ENCODE measurements at places on chromosomes 1 and 21.

GRCh38 chr1:213976665-213977485 lies 10.9 kb upstream of the PROX1 start:
- no peak for DNase-seq

- DNase-seq, result no peak
These were observed 7.8 kb downstream of the SLC41A1 start for GRCh38 chr1:205805082-205805711.

DNA sequence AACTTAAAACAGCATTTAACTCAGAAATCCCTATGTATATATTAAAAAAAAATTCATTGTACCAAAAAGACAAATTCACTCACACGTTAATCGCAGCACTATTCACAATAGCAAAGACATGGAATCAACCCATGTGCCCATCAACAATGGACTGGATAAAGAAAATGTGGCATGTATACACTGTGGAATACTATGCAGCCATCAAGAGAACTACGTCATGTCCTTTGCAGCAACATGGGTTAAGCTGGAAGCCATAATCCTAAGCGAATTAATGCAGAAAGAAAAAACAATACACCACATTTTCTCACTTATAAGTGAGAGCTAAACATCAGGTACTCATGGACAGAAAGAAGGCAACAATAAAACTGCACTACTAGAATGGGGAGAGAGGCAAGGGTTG lies 99.4 kb downstream of the FAF1 start:
- no peak for DNase-seq

- peak; percentile 6 for DNase-seq
These were observed 2.1 kb upstream of the CAPN8 start for GRCh38 chr1:223667484-223668182.

GRCh38 chr1:186421446-186421845 lies 39.5 kb downstream of the PDC start:
- DNase-seq, result no peak

GRCh38 chr1:76861149-76861548 lies 6.1 kb upstream of the ST6GALNAC5 start:
- no peak for DNase-seq

GRCh38 chr1:97209381-97209957 lies 487.9 kb downstream of the PTBP2 start:
- no peak for DNase-seq

DNA sequence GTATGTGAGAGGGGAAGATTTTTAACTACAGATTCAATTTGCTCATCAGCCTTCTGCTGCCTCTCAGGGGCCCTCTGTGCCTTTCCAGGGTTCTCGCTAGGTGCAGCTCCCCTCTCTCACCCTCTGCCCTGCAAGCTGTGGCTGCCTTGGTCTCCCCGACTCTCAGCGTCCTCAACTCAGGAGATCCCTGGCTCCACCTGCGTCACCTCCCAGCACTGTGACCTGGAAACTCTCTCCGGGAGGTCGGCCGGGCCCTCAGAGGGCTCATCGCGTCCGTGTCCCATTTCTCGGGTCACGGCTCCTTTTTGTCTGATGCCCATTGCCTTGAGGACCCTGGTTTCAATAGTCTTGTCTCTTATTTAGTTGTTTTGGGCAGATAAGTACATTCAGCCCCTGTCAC lies 63.5 kb upstream of the ADARB1 start:
- no peak for DNase-seq

GRCh38 chr1:56430141-56430839 lies 149.1 kb downstream of the PLPP3 start:
- no peak for DNase-seq

DNA sequence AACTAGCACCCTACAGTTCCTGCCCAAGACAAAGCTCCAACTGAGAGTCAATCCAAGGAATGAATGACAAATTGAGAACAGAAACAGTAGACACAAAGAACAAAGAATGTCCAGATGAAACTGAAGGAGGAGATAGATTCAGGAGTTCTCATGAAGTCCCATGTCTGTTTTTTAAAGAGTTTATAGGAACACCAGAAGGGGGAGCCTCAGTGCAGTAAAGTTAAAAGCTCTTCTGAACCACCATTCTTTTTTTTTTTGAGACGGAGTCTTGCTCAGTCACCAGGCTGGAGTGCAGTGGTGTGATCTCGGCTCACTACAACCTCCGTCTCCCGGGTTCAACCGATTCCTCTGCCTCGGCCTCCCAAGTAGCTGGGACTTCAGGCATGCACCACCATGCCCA lies 323.6 kb downstream of the MRPL39 start:
- peak; percentile 2 for DNase-seq

DNA sequence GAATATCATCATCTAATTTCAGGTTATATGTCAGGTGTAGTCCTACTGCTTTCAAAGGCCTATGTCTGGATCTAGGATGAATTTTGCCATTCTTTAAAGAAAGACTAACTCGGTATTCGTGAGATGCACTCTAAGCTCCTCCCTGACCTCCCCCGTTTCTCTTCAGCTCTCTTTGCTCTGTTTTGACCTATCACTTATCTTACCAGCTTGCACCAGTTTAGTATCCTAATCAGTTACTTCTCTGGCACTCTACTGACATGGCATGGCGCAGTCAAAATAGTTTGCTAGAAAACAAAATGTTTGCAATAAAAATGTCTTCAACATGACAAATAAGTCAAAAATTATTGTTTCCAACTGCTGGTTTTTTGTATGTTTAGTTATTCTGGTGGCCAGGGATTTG lies 8.4 kb upstream of the SLC16A1 start:
- no peak for DNase-seq

DNA sequence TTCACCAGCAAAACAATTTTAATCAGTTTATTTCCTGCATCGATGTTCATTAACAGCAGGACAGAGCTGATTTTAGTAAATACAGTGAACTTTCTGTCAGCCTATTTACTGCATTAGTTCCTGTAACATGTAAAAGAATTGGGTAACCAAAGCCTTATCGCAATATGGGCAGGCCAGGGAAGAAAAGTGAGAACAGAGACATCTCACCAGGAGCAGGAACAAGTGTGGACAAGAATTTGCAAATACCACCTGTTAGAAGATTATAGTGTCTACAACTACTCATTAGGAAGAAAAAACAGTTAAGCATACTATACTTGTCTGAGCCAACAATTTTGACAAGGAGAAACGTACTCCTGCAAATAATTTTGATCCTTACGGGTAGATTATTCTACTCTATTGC lies 1293.9 kb downstream of the PLA2G4A start:
- no peak for DNase-seq

- no peak for DNase-seq
These were observed 25.5 kb downstream of the CDC14A start for GRCh38 chr1:100377590-100378361.

GRCh38 chr1:245654460-245655050 lies 499.8 kb downstream of the KIF26B start:
- no peak for DNase-seq

DNA sequence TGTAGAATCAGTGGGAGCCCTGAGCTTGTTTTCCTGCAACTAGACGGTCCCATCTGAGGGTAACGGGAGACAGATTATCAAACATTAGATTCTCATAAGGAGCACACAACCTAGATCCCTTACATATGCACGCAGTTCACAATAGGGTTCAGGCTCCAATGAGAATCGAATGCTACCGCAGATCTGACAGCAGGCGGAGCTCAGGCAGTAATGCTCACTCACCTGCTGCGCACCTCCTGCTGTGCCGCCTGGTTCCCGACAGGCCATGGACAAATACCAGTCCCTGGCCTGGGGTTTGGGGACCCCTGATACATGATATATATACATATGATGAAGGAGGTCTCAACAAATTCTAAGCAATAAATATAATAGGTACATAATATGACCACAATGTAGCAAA lies 19.7 kb upstream of the SMIM12 start:
- no peak for DNase-seq

- DNase-seq, result no peak
These were observed 47.1 kb downstream of the CACHD1 start for GRCh38 chr1:64516803-64517568.

GRCh38 chr1:82819234-82819633 lies 1018.5 kb downstream of the ADGRL2 start:
- DNase-seq, result no peak

- no peak for DNase-seq
These were observed 1421.1 kb downstream of the PLA2G4A start for GRCh38 chr1:188249811-188250210.

- no peak for DNase-seq
These were observed 135.7 kb upstream of the ZNF648 start for GRCh38 chr1:182196897-182197870.

DNA sequence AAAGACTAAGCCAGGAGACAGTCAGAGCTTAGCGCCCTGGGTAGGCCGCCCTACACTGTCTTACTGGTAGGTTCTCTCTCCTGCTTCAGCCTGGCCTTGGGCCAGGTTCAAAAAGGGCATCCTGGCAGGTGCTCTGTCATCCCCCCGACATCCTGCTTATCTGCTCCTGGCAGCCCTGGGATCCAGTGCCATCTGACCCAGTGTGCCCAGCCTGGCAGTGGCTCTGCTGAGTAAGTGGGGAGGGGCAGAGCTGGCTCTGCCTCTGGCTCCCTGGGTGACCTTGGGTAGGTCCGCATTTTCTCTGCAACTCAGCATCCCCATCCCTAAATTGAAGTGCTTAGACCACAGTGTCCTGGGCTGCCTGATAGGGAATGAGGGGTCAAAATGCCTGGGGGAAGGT lies 549.9 kb downstream of the PTPRU start:
- DNase-seq, result no peak

GRCh38 chr1:86200901-86201300 lies 44.3 kb upstream of the COL24A1 start:
- no peak for DNase-seq

DNA sequence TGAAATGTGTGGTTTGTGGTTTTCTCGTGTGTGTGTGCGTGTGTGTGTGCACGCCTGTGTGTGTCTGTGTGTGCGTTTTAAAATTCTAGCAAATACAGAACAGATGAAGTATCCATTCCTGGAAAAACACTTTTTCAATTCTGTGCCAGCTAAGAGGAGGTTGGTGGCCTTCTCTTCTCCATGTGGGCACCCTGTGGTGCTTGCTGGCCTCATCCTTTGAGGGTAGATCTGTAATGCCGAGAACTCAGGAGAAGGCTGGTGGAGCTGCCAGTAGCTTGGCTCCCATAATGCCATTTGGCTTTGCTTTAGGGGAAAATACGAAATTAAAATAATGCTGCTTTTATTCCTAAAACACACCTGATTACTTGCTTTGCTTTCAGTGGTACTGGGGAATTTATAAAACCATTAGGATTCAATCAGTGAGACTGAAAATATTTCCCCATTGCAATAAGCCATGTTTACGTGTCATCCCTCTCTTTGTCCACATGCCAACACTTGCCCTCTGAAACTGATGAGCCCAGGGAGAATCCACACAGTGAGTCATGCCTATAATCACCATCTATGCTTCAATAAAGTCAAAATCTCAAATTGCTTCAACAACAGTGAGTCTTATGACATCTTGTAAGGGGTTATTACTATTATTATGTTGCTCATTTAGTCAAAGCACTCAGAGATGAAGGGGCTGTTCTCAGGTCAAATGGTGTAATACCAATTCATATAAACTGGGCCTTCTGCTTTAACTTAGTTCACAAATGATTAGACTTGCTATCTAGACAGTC lies 39.2 kb downstream of the ABCA4 start:
- peak; percentile 82 for DNase-seq

GRCh38 chr1:54054438-54054749 lies 986 bp downstream of the TCEANC2 start:
- no peak for DNase-seq

- no peak for DNase-seq
These were observed at the start of gene RBP7 for GRCh38 chr1:9996624-9997582. Gene RBP7, plus strand, starts transcription at chr1:9997228. Its CDS starts 31 bp downstream, at chr1:9997259.

- DNase-seq, result no peak
These were observed 13.8 kb upstream of the AK2 start for GRCh38 chr1:33050221-33051076.

All from epithelial cell of proximal tubule (primary cell).